ENCODE measurements at places on chromosomes 2 and 18. TPM values are rescaled to one million over a fixed set of nuclear protein-coding genes. Genes with fewer than 3 reads are reported as not detected.

DNA sequence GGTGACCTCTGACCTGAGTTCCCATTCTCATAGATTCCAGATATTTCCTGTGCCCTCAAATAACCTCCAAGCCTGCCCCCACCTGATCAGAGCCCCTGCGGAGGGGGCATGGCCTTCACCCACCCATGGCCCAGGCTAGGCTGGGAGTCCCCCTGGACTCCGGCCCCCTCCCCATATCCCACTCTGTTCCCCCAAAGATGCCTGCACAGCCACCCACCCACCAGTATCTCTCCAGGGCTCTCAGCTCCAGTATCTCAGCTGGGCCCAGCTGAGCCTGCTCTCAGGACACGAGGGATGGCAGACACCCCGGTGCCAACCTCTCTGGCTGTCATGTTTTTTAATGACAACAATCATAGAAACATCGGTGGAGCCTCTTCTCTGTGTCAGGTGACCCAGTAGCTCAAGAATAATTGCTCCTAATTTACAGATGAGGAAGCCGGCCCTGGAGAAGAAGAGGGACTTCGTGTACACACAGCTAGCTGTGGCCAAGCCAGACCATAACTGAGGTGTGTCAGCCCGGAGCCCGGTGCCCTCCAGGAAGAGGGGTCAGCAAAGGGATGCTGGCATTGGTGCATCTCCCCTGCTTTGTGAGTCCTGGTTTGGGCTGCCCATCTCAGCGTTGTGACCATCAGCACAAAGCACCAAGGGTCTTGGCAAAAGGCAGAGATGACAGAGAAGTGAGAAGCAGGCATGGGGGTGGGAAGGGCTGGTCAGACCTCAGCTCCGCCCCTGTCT lies 84.4 kb downstream of the SDC1 start:
- DNase-seq, result no peak

Gene CDK5R2
- total RNA-seq, result not detected

- DNase-seq, result no peak
Observed at GRCh38 chr2:201858281-201859184, 52.2 kb downstream of the CDK15 start.

DNA sequence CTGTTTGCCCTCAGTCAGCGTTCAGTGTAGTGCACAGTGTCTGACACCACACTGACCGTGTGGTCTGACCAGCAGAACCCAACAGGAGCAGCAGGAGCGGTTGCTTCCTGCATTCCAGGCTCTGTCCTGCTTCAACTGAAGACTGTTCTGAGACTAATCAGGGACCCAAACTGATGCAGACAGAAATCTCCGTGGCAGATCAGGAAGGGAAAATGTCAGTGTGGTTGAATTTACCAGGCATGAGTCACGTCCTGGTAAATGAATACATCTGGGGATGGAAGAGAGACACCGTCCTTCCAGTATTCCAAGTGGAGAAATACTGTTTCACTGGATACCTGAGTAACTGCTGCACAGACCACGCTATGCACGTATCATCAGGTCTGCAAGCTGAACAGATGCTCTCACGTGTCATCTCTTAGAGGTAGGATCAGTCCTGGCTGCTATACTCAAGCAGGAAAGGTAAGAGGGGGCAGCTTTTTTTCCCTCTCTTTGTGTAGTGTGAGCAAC lies 223.6 kb upstream of the EPAS1 start:
- DNase-seq, result no peak

Gene TMEM182
- total RNA-seq, result 68.7 TPM

GRCh38 chr2:122856696-122857095 lies 1101.2 kb downstream of the TSN start:
- DNase-seq, result no peak

Gene PARD3B
- 15.1 TPM for total RNA-seq

Gene C2orf72
- 0.07 TPM for total RNA-seq
